HT-29 (cell line): ENCODE measurements at places on chromosomes 6 and 20.

DNA sequence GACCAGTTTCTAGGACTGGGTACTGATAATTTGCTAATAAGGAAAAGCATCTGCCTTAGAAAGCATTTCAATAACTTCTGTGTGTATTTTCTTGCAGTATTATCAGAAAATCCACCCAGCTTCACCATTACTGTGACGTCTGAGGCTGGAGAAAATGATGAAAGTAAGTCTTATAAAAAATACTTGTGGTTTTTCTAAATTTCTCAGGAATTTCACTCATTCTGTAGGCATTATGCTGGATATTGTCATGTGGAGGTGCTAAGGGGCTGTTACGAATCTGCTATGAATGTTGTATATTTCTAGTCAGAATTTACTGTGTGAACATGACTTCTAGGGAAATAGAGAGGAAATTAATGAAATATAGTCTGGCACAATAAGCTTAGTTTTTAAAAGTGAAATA, 8.9 kb downstream of the RWDD1 start:
- DNase-seq = no peak

- DNase-seq = no peak
Observed at GRCh38 chr6:124490122-124490521, 472.1 kb upstream of the RNF217 start.

DNA sequence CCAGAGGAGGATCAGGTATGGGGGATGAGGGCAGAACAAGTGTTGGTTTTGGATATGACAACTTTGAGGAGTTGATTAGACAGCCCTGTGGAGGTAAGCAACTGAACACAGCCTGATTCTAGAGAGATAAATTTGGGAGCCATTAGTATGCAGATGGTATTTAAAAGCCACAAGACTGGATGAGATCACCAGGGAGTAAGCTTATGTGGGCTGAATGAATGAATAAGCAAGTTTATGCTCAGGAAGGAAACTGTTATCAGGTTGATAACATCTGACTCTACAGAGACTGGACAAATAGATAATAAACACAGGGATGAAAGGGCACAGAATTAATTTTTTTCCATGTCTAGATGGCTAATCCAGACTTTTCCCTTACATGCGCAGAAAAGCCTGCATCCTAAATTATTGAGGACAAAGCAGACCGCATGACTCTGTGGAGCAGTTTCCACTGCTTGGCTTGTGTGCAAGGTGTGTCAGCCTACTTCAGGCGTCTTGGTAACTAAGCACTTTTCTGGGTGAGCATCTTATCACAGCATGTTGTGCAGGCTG, 150.6 kb downstream of the GJA10 start:
- no peak for DNase-seq

GRCh38 chr6:169723991-169724493, 258 bp downstream of the PHF10 start:
- DNase-seq = peak; percentile 27

- no peak for DNase-seq
Observed at GRCh38 chr6:34073540-34073939, 72.3 kb downstream of the GRM4 start.

GRCh38 chr20:50496773-50497385, 13.3 kb upstream of the PTPN1 start:
- DNase-seq = no peak

DNA sequence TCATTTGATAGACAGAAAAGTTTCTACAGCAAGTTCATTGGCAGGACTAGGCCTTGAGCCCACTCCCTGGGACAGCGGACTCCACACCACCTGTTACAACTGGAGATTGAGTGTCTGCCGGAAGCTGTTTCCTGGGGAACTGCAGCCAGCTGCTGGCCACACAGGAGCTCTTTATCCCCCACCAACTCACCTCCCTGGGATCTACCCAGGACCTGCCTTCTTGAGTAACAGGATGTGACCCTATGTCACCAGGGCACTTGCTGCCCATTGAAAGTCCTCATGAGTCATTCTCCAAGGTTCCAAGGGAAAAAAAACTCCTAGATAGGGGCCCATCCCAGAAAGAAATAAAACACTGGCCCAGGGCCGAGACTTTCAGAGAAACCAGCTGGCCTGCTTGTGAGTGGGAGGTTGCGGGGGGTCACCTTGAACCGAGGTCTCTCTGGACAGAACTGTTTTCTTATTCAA, 37.4 kb upstream of the SLC9A8 start:
- peak; percentile 96 for DNase-seq

GRCh38 chr6:128474481-128474880, 45.9 kb downstream of the PTPRK start:
- no peak for DNase-seq

GRCh38 chr20:61815678-61816077, 250.0 kb downstream of the TAF4 start:
- DNase-seq = no peak

DNA sequence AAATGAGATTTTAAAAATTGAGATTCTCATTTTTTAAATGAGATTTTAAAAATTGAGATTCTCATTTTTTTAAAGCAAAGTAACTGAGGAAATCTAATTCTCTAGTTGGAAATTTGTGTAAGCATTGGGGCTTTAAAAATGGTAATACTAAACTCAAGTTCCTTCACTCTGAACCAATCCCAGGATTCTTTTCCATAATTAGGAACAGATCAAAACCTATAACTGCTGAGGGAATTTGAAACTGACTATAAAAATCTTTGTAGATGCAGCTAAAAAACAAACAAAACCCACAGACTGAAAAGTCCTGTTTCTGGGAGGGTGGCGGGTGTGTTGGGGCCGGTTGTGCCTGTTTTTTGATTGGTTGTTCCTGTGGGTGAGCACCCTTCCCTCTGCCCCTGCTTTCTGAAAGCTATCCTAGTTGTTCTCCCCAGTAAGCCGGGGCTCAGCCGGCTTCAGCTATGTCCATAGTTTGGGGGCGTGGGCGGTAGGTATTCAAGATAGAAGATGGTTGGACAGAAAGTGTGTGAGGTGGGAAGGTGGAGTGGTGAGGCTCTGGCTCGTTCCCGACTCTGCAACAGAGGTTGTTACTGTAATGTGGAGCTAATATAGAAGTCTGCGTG, 49.3 kb downstream of the GFRA4 start:
- no peak for DNase-seq

- DNase-seq = peak; percentile 61
Observed at GRCh38 chr20:19943061-19943521, 74.1 kb upstream of the NAA20 start.

DNA sequence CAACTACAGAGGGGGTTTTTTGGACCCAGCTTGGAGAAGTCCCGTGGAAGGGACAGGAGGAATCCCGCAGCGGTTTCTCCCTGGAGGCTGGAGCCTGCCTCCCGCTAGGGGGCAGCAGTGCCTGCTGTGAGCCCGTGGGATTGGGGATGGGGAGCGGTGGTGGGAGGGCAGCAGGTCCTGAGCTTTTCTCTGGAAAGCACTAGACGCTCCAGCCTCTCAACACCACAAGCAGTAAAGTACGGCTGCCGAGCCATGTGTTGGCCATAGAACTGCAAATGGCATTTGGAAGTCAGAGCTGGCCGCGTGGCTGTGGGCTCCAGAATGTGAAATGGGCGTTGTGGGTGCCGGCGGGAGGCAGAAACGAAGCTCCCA, 47.8 kb downstream of the GMPR start:
- DNase-seq = peak; percentile 27

DNA sequence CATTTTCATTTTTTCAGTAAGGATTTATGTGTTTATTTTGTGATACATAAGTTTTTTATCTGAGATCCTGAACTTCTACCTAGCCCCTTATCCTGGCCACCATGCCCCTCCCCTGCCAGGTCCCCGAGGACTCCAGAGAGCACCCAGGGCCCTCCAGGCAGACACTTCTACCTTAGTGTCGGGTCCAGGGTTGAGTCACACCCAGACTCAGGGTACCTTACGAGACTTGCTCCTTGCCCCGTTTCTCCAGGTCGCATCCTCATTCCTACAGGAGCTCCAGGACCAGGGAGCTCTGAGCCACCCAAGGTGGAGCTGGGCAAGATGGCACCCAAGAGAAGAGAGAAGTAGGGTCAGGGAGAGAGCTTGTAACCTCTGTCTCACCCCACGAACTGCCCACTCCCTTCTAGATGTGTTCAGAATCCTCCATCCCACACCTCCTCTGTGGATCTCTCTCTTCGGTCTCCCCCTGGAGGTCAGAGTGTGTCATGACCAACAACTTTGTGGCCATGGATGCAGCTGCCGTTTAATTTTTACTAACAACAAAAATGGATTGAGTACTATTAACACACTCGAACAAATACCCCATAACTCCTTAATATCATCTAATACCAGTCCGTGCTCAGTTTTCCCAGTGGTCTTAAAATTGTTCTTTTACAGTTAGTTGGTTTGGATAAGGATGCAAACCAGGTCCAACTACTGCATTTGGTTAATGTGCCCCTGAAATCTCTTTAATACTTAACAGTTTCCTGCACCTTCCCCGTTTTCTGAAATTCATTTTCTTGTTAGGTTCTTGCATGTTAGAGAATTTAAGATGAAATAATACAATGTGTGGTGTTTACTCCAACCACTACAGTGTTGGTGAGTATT, 130.6 kb upstream of the INSM1 start:
- DNase-seq = peak; percentile 60

DNA sequence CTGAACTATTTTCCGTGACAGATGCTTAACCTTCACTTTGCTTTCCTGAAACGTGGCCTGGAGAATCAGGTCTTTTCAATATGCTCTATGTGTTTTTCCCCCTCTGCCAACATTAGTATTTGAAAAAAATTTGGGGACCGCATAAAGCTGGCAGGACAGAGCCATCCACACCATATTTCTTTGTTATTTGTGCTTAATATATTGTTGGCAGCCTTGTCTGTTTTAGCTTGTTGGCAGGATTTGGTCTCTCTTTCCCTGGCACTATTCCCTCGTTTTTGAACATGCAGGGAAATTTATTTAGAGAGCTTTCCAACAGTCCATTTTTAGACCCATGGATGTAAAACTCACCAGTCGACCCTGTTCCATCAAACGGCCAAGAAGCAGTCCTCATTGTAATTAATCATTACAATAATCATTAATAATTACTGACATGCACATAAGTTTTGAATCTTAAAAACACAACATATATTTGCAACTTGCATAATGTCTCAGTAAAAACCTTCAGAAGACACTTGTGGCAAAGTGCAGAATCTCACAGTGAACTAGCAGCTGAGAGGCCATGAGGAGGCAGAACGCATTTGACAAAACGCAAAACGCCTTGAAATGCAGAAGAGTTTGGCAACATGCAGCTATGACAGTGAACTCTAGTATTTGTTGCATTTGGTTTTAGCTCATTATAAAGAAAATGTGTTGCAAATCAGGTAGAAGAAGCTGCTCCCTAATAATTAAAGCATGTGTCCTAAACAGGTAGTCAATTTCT, 514.2 kb downstream of the C6orf118 start:
- no peak for DNase-seq

- no peak for DNase-seq
Observed at GRCh38 chr6:129767776-129768485, 58.0 kb upstream of the ARHGAP18 start.

- DNase-seq = no peak
Observed at GRCh38 chr6:156620331-156620730, 156.8 kb upstream of the ARID1B start.

- DNase-seq = no peak
Observed at GRCh38 chr6:25389471-25389870, 110.3 kb downstream of the CARMIL1 start.

DNA sequence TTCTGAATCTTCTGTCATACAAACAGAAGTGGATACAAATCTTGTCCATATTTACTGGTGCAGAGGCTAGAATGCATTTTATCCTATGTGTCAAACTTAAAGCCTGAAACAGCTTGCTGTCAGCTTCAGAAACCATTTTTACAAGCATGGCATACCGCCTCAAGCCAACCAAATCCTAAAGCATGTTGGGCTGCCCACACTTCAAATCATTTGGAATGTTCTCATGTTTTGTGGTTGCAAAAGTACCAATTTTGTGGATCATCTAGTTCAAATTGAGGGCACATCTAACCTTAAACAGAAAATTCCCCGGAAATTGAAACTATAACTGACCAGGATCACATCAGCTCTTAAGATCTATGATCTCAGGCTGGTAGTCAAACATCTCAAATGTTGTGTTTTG, 3.2 kb downstream of the GPR63 start:
- DNase-seq = no peak

DNA sequence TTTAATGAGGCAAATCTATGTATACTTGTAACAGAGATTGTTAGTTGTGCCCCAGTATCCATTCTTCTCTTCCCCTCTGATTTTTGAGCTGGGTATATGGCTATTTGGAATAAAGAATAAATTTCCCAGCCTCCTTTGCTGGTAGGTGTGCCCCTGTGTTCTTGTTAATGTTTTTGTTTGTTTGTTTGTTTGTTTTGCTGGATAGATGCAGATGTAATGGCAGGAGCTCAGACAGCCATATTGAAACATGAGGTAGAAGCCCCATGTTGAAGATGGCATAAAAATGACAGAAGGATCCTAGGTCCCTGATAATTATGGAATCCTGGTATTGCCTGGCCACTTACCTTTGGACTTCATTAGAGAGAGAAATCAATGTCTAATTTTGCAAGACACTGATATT, 19.9 kb upstream of the FKBP5 start:
- DNase-seq = no peak

GRCh38 chr20:57417051-57417689, 26.0 kb downstream of the RBM38 start:
- no peak for DNase-seq

GRCh38 chr20:49768204-49769047, 44.2 kb upstream of the SLC9A8 start:
- DNase-seq = peak; percentile 93
